Activated naive CD4-positive, alpha-beta T cell treated with anti-CD3 and anti-CD28 coated beads for 36 hours (primary cell): ENCODE measurements at places on chromosomes 3 and 15. TPM values are rescaled to one million over a fixed set of nuclear protein-coding genes. Genes with fewer than 3 reads are reported as not detected.

- DNase-seq: no peak
- H3K36me3 ChIP-seq: peaks cover 16% of the 10 kb centered on the region
- no peak overlapping the region for H3K27ac ChIP-seq
- no peak overlapping the region for H3K4me3 ChIP-seq
These were observed 13.2 kb downstream of the SIDT1 start for GRCh38 chr3:113545594-113545993.

GRCh38 chr3:57864853-57865252 is 108.7 kb downstream of the SLMAP start:
- H3K27me3 ChIP-seq: no peaks in the 10 kb centered on the region
- no peak for DNase-seq
- peaks cover 16% of the 10 kb centered on the region for H3K36me3 ChIP-seq
- H3K4me1 ChIP-seq: no peaks in the 10 kb centered on the region

DNA sequence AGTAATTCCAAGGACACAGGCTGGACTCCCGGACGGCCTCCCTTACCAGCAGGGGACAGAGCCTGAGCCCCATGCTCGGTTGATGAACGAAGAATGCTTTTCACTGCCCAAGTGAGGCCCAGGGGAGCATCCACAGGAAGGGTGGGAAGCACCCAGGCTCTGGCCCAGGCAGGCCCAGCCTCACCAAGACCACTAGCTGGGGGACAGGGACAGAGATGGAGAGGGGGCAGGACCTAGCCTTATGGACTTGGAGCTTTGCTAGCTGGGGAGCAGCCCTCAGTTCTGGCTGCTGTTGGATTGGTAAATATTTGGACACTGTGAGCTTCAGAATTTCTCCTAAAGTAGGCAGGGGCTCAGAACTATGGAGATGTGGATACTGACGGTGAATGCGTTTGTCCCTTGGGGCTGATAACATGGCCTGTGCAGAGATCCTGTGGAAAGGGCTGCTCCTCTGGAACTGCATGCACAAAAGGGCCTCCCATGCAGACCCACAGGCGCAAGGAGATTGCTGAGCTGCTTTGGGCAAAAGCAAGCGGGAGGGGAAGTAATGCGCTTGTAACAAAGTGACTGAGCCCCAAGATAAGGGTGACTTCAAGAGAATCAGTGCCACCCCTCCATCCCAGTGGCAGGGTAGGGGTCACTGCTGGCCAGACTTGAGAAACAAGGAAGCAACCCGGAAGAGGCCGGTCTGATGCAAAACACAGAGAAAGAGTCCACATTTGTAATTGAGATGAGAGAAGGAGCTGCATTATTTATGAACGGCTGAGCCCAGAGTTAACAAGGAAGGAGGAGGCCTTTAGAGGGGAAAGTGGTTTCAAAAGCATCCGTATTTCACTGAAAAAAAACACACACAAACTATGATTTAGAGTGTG is 70.1 kb upstream of the MEF2A start:
- no peak overlapping the region for H3K4me3 ChIP-seq
- peak overlapping the region; percentile 16 for H3K27ac ChIP-seq

DNA sequence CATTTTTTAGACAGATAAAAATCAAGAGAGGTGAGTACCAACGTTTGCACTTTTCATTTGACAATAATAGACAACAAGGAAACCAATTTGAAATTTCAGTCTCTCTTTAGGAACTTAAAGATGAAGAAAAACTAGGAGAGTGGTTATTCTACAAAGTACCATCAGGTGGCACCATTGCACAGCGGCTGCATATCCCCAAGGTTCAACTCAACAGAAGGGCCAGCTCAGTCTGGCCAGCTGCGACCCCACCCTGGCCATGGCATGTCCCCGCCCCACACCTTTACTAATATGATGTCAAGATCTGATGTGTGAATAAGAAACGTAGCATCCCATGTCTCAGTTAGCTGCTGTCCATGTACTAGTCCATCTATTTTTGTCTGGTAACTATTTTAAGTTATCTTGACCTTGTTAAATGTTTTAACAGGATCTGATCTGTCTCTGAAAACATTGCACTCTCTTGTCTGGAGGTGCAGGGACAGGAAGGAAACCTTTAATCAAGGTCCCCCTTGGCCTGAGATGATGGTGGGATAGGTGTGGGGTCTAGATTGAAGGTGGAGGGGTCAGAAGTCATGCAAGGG is 35.5 kb upstream of the CGNL1 start:
- H3K27ac ChIP-seq: no peak overlapping the region
- DNase-seq: peak; percentile 52
- H3K36me3 ChIP-seq: no peaks in the 10 kb centered on the region

DNA sequence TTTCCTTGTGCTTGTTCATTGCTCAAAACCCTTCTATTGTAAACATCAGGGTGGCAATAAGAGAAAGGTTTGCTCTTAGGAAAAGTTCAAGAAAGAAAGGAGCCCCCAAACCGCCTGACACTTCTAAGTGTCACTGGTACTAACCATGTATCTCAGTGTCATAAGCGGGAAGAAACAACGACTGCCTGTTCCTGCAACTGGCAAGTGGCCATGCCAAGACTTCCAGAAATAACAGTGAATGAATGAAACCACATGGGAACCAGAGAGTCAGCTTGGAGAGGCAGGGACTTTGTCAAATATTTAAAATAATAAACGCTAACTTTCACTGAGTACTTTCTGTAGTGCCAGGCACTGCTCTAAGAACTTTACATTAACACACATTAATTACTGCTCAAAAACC is 1.1 kb downstream of the PLSCR2 start:
- no peak overlapping the region for H3K4me3 ChIP-seq
- no peak overlapping the region for H3K27ac ChIP-seq
- no peaks in the 10 kb centered on the region for H3K27me3 ChIP-seq
- peaks cover 2% of the 10 kb centered on the region for H3K36me3 ChIP-seq

GRCh38 chr3:192819001-192819569 is 91.7 kb upstream of the FGF12 start:
- DNase-seq: peak; percentile 83
- H3K27ac ChIP-seq: peak overlapping the region; percentile 61
- H3K27me3 ChIP-seq: peaks cover 7% of the 10 kb centered on the region
- H3K4me1 ChIP-seq: peaks cover 41% of the 10 kb centered on the region
- H3K4me3 ChIP-seq: no peak overlapping the region
- no peaks in the 10 kb centered on the region for H3K36me3 ChIP-seq

DNA sequence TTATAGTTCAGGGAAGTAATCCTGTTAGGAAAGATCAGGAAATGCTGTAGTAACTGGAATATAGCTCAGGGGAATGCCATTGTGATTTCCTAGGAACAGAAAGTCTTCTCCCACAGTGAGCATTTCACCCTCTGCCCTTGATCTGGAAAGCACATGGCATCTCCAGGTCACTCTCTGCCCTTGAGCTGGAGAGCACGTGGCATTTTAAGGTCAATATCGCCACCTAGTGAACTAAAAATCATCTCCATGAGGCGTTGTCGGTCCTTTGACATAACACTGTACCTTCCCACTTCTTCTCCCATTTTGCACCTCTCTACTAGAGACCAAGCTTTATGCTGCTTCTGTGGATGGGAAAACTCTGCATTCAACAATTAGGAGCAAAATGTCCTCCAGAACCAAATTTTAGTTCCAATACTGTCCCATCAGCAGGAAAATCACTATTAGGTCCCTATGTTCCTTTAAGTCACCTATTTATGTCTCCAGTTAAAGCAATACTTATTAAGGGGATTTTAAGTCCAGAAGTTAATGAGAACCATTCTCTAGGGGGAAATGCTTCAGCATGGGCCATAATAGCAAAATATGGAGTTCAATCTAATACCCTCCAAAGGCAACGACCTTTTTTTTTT is 54.7 kb upstream of the GK5 start:
- no peaks in the 10 kb centered on the region for H3K27me3 ChIP-seq
- DNase-seq: peak; percentile 54
- H3K4me1 ChIP-seq: peaks cover 2% of the 10 kb centered on the region
- no peaks in the 10 kb centered on the region for H3K36me3 ChIP-seq
- no peak overlapping the region for H3K4me3 ChIP-seq

GRCh38 chr3:60269377-60269776 is 981.9 kb downstream of the FHIT start:
- no peak overlapping the region for H3K4me3 ChIP-seq
- H3K27me3 ChIP-seq: no peaks in the 10 kb centered on the region
- no peak overlapping the region for H3K27ac ChIP-seq
- H3K4me1 ChIP-seq: no peaks in the 10 kb centered on the region
- H3K36me3 ChIP-seq: no peaks in the 10 kb centered on the region

DNA sequence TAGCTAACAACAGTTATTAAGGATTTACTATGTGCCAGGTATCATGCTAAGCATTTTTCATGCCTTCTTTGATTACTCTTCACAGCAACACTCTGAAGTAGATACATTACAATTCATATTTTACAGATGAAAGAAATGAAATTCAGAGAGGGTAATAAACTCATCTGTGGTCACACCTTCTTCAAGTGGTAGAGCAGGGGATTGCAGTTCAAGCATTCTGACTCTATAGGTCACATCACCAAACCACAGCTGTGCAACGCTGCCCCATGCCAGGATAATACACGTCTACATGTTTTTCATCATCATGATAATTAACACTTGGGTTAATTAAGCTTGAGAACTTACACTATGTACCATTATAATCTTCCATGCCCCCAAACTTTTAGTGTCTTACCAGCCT is 98.5 kb downstream of the LRRC3B start:
- no peaks in the 10 kb centered on the region for H3K36me3 ChIP-seq
- H3K4me1 ChIP-seq: no peaks in the 10 kb centered on the region
- DNase-seq: no peak

- no peaks in the 10 kb centered on the region for H3K4me1 ChIP-seq
- no peak overlapping the region for H3K4me3 ChIP-seq
- H3K36me3 ChIP-seq: peaks cover 10% of the 10 kb centered on the region
- H3K27me3 ChIP-seq: no peaks in the 10 kb centered on the region
These were observed 177.7 kb downstream of the VGLL4 start for GRCh38 chr3:11465744-11466616.

GRCh38 chr15:66692808-66693596 is 9.0 kb upstream of the SMAD6 start:
- no peak overlapping the region for H3K4me3 ChIP-seq
- H3K4me1 ChIP-seq: peaks cover 17% of the 10 kb centered on the region
- no peaks in the 10 kb centered on the region for H3K27me3 ChIP-seq
- peak overlapping the region; percentile 76 for H3K27ac ChIP-seq
- peak; percentile 61 for DNase-seq

DNA sequence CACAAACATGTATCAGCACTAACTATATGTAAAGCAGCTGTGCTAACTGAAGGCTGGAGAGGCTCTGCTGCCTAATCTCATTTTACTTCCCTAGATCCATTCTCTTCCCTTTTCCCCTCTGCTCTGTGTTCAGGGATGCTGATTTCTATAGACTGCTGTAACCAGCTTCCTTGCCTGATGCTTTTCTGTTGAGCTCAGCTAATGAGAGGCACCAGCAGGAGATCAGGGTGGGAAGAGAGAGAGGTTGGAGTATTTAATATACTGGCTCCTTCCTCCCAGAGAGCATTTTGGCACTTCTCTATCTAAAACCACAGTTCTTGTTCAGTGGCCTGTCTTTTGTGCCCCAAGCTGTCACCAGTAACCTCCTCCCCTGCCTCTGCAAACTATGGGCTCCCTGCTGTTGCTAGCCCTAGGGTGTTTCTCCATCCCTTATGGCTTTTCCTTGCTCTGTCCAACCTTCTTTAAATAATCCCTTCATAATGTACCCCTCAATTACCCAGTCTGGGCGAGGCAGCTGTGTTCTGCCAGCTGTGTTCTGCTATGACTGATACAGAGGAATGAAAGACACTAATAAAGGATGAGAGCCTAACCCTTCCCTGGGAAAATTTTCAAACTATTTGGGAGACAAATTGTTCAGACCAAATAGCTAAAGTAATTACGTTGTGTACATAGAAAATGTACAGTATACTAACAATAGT is 69.5 kb downstream of the CADPS start:
- no peaks in the 10 kb centered on the region for H3K36me3 ChIP-seq
- no peaks in the 10 kb centered on the region for H3K4me1 ChIP-seq
- peaks cover 4% of the 10 kb centered on the region for H3K27me3 ChIP-seq
- no peak overlapping the region for H3K4me3 ChIP-seq

GRCh38 chr3:13308380-13308801 is 111.7 kb downstream of the NUP210 start:
- H3K27me3 ChIP-seq: no peaks in the 10 kb centered on the region
- H3K4me1 ChIP-seq: peaks cover 6% of the 10 kb centered on the region
- no peak overlapping the region for H3K4me3 ChIP-seq

DNA sequence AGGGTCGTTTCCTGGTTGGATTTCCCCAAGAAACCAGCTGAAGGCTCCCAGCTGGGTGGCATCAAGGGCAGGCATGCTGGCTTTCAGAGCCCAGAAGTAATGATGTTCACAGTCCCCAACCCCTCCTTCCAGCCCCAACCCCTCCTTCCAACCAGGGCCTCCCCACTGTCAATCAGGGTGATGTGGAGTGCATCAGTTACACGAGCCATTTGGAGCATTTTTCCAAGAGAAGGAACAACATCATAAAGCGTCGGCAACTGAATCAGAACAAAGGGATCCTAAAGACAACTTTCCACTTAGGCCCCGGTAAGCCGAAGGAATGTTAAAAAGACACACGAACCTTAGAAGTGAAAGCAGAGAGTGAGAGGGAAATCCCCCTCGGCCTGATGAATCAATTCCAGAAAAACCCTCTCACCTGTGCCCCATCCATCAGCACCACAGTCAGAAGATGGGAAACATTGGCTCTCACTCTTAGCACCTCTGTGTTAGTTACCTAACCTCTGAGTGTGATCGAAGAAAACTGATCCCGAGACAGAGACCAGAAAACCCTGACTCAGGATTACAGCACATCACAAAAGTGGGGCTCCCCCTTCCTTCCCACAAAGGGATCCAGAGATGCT is 101.2 kb upstream of the WNT5A start:
- H3K27ac ChIP-seq: no peak overlapping the region
- no peaks in the 10 kb centered on the region for H3K27me3 ChIP-seq
- no peaks in the 10 kb centered on the region for H3K36me3 ChIP-seq
- H3K4me1 ChIP-seq: no peaks in the 10 kb centered on the region
- peak; percentile 7 for DNase-seq

- H3K4me1 ChIP-seq: peaks cover 2% of the 10 kb centered on the region
- H3K36me3 ChIP-seq: no peaks in the 10 kb centered on the region
- no peak overlapping the region for H3K4me3 ChIP-seq
- no peak overlapping the region for H3K27ac ChIP-seq
- no peaks in the 10 kb centered on the region for H3K27me3 ChIP-seq
These were observed 63.9 kb downstream of the NFKBIZ start for GRCh38 chr3:101913168-101913567.

ILDR1 gene
- total RNA-seq: not detected

KNG1 gene
- total RNA-seq: not detected

TUSC7 gene
- total RNA-seq: not detected

ACAD9 gene
- total RNA-seq: 37.0 TPM
